ENCODE measurements at places on chromosomes 1 and 21.
A peak's percentile ranks its signal among the peaks of the same experiment; 100 is the strongest.

DNA sequence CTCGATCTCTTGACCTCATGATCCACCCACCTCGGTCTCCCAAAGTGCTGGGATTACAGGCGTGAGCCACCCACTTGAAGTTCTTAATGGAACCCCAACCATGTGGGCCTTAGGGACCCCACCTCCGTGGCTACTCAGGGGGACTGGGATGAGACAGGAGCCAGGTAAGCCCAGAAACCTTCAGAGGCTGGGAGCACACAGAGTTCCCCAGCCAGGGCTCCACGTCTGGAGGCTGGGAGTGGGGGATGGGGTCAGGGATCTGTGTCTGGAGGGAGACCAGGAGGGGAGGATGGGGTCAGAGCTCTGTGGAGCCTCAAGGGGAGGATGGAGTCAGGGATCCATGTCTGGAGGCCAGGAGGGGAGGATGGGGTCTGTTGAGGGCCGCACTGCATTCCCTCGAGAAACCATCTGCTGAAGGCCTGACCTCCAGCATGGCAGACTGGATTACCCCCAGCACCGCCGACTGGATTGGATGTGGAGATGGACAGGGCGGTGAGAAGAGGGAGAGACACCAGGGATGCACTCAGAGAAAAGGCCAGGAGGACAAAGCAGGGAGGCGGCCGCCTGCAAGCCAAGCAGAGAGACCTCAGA lies 2.1 kb upstream of the FTCD start:
- DNase-seq: no peak

DNA sequence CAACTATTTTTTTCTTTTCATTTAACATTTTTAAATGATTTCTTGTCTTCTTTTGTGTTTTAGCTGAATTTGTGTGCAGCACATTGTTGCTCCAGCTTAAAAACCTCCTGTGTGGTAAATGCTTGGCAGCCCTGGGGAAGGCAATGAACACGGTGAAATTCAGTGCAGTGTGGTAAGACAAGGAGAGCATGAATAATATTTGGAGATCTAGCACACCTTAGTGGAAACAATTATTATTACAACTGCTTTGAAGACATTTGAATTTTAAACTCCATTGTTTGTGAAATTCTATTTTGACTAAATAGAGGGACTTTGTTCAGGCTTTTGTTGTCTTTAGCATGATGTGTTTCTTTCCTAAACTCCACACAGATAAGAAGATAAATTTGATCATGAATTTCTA lies 242.6 kb upstream of the CXADR start:
- peak; percentile 32 for DNase-seq

GRCh38 chr1:228140724-228141225 lies 696 bp downstream of the GUK1 start:
- DNase-seq: peak; percentile 17

DNA sequence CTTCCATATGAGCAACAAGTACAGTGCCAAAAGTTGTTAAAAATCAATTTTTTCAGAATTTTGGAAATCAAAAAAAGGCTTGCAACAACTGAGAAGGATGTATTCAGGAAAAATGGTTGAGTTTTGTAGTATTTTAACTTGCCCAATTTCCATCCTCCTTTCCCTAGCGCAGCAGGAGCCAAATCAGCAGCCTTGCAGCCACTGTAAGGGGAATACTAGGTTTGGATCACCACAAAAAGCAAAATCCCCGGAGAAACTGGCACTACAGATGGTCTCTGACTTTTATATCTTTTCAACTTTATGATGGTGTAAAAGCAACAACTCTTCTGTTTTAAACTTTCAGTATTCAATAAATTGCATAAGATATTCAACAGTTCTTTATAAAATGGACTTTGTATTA lies 17.9 kb downstream of the DBT start:
- DNase-seq: no peak

DNA sequence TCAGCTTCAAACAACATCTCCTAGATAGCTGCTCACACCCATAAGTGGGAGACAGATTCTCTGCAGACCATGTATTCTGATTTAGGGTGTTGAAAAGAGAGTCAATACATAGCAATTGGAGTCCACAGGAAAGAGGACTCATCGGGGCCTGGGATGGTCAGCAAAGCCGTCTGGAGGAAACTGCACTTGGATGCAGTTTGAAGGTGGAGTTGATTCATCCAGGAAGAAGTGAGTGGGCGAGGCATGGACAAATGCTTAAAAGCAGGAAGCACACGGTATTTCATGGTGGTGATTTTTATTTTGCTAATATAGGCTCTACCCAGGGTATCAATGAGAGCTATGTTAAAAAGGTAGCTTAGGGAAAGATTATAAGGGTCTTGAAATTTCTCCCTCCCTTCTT lies 36.8 kb upstream of the DIRAS3 start:
- peak; percentile 75 for DNase-seq

DNA sequence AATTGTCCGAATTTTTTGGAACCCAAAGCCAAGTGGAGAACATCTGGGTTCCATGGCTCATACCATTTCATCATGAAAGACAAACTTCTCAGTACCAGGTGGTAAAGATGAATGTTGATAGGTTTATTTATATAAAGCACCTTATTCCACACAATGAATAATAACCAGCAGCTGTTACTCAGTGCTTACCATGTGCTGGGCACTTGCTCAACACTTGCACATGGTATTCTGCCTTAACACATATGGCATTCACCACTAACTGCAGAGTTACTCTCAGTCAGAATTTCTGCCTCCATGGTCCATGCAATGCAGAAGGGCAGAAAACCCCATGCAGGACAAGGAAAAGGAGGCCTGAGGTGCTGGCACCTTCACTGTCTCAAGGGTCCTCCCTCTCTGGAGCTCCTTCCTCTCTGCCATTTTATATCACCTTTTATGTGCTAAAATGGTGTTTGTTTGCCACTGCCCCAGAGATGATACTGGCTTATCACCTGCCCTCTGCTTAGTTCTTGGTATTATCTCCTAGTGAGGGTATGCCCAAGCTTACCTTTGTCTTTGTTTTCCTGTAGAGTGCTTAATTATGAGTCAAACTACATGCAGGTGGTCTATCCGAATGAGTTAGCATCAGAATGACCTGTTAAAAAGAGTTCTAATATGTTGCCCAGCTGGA lies 76.7 kb upstream of the ZNF326 start:
- DNase-seq: no peak

- DNase-seq: no peak
Measured at GRCh38 chr1:237745545-237745944, 145.2 kb downstream of the ZP4 start.

DNA sequence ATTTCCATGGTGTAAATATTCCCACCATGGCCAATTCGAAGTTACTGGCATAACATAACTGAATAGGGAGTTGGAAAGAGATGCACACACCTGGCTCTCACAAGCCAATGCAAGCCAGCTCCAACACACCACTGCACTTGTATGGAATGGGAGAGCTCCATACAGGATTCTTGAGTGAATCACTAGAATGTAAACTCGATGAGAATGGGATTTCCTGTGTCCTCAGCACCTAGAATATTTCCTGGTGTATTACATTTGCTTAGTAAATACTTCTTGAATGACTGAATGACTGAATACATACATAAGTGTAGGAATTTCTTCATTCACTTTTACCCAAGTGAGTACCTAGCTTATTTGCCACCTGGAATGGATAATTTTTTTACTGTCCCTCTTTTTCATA lies 16.2 kb upstream of the PPIE start:
- peak; percentile 33 for DNase-seq

- peak; percentile 84 for DNase-seq
Measured at GRCh38 chr1:36342426-36343185, 19.2 kb upstream of the EVA1B start.

GRCh38 chr1:198088360-198089071 lies 68.3 kb upstream of the NEK7 start:
- peak; percentile 21 for DNase-seq

DNA sequence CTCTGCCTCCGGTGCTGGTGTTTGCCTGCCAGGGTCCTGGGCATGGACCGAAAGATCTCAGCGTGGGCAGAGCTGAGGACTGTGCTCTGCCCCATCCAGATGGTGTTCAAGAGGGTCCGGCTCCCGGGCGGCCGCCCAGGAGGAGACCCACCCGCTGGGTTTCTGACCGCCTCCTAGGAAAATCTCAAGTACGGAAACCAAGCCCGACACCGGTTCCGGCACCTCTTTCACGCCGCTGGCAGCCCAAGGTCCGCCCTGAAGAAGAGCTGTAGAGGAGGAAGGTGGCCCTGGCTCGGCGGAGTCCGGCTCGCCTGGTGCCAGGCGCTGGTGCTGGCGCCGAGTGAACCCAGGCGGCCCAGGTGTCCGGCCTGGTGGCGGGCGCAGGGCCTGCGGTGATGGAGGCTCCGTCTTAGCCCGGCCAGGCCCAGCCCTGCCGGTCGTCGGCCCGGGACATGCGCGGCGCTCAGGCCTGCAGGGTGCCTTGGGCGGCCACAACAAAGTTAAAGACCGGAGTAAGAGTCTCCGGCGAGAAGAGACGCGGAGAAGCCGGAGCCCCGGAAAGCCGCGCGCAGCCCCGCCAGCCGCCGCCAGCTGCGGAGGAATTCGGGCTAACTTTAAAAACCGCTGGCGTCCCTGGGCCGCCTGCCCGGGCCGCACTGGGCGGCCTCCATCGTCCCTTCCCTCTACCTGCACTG lies 1.5 kb downstream of the GRIK3 start:
- DNase-seq: no peak

DNA sequence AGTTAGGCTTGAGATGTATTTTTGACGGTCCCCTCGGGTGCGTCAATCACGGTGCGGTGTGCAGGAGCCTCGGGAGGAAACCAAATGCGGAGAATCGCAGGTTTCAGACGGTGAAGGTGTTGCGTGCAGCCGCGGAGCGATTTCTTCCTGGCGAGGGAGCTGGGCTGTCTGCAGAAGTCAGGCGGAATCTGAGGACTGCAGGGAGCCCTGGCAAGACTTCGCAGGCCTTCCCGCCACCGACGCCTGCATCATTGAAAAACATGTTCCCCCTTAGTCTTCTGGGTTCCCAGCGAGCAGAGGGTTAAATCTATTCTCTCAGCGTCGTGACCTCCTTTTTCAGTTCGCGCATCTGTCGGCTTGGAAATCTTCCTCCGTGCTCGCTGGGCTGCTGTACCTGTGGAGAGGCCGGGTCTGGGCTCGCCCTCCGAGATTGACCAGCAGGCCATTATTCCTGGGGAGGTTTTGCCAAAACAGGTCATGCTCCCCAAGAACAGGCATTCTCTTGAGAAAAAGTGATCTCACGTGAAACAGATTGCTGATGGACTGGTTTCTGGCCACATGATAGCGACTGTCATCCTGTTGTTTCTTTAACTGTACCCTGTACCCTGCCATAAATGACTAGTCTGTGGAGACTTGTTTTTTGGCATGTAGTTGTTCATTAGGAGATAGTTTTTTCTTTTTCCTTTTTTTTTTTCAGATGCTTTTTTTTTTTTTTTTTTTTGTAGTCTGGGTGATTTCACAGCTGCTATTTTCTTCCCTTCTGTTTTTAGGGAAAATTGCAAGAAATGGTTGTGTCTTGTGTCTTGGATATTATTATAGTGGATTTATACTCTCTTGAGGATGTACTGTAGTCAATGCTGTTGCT lies 894 bp downstream of the EPB41 start:
- DNase-seq: no peak

- no peak for DNase-seq
Measured at GRCh38 chr1:182953826-182954225, 860 bp upstream of the SHCBP1L start.
